T-helper 2 cell (primary cell): ENCODE measurements at places on chromosomes 11 and 22.

DNA sequence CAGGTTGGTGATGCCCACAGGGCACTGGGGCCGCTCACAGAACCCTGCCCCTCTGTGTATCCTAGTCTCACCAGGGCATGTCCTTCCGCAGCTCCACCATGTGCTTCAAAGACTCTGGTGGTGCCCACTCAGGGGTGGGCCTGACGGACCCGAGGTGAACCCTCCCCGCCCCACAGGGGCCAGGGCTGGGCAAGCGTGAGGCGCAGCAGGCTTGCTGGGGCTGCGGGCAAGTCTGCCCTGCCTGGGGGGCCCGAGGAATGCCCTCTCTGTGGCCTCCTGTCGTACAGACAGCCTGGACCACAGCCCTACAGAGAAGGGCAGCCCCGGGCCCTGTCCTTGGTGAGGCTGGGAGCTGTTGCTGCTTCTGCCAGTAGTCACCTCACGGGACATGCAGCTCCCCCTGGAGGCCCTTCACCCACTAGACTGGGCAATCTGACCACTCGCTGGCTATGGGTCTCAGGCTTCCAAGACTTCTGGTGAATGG, 40.2 kb downstream of the TBX1 start:
- DNase-seq, result no peak

- DNase-seq, result no peak
Observed at GRCh38 chr22:44865193-44866057, 113.0 kb downstream of the ARHGAP8 start.

- no peak for DNase-seq
Observed at GRCh38 chr22:29225422-29226090, 19.9 kb downstream of the EMID1 start.

GRCh38 chr22:36659762-36660509, 43.6 kb downstream of the CACNG2 start:
- no peak for DNase-seq

- no peak for DNase-seq
Observed at GRCh38 chr11:72642043-72642883, 32.0 kb downstream of the PDE2A start.

GRCh38 chr22:50298937-50299784, 8.3 kb downstream of the PLXNB2 start:
- DNase-seq, result no peak

GRCh38 chr11:43908683-43909082, 28.1 kb downstream of the ALKBH3 start:
- DNase-seq, result no peak

GRCh38 chr11:103958475-103959215, 77.8 kb upstream of the DDI1 start:
- DNase-seq, result peak; percentile 41

DNA sequence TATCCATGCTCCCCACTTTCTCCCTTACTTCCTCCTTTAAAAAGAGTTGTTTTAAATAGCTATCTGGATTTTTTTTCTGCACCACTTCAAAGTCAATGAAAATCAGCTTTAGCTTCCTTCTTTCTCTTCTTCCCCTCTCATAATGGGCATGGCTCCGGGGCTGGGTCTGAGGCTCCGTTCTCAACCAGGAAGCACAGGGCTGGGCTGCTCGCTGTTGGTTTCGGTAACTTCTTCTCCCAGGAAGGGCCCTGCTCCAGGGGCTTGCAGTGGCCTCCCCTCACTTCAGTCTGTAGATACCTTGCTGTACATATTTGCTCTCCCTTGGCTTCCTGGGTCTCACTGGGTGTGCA, 23.8 kb downstream of the MICAL2 start:
- no peak for DNase-seq

GRCh38 chr22:41919357-41920224, 4.7 kb upstream of the SHISA8 start:
- DNase-seq, result no peak

- DNase-seq, result no peak
Observed at GRCh38 chr11:120773501-120774031, 250.3 kb upstream of the TBCEL start.

DNA sequence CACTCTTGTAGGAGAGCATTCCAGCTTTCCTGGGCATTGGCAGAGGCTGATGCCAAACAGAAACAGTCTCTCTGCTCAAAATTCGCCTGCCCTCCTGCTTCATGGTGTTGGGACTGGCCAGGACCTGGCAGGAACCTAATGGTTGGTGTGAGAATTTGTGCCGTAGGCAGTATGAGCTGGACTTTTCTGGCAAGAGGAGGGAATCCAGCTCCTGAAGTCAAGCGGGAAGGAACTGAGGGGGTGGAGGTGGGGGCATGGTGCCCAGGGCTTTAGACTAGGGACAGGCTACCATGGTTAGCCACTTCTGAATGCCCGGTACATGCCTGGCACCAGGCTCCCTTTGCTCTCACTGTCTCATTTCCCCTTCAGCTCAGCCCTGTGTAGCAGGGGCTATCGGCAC, 6.9 kb upstream of the TOMM22 start:
- no peak for DNase-seq

- no peak for DNase-seq
Observed at GRCh38 chr11:129451524-129451923, 75.9 kb downstream of the BARX2 start.

DNA sequence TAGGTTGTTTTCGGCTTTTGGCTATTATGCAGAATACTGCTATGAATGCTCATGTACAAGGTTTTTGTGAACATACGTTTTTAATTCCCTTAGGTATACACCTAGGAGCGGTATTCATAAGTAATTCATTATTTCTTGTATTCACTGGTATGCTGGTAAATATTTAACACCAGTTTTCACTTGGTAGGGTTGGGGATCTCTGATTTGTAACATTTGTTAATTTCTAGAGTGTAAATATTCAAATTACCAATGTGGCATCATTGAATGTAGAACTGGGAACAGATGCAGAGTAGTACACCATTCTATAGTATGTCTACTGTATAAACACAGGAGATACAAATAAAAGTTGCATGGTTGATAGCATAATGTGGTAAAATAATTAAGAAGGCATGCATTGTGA, 16.3 kb downstream of the GVQW3 start:
- no peak for DNase-seq

DNA sequence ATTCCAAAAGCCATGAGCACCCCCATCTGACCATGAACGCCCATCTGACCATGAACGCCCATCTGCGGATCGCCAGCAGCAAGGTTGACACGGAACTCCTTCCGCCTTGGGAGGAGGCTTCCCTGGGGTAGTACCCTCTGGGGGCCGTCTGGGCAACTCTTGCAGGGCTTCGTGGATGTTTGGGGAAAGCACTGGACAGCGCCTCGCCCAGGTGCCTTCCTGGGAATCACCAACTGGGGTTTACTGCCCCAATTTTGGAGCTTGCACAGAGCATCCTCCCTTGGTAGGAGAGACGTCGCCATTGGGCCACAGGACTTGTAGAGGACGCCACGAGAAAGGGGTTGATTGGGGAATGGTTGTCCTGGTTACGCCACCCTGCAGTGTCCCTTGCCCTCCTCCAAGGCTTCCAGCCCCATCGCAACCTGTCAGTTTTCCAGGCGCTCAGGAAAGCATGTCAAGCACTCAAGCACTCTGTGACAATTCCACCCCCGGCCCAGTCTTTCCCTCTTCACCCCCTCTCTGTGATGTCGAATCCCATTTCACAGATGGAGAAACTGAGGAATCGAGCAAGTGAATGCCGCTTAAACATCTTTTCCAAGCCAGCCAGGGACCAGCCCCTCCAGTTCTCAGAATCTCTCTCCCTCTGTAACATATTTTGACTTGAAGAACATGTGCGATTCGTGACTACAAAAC, 914 bp upstream of the PRDM11 start:
- no peak for DNase-seq

DNA sequence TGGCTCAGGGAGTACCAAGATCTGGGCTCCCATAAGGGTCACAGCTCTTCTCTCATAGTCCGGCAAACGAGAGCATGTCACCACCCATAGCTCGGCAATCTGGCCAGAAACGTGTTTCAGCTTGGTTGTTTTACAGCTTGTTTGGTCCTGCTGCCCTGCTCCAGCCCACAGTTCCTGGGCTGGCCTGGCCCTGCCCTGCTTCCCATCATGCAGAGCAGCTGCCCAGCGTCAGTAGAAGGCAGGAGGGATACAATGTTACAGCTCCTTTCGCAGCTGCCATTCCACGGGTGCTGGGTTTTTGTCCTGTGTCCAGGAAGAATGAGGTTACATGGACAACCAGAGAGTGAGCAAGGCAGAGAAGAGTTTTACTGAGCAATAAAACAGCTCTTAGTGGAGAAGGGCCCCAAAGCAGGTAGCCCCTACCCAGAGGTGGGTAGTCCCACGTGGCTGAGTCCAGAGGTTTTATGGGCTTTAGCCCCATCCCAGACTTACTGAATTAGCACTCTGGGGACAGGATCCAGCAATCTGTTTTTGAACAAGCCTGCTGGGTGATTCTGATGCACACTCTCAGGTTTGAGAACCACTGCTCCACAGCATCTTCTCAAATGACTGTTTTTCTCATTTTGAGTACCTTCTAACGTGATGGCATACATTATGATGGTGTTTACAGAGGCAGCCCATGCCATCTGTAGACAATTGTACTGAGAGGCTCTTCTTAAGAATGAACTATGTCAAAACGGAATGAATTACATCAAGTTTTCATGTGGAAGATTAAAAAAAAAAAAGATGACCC, 5.8 kb upstream of the MS4A18 start:
- DNase-seq, result no peak

DNA sequence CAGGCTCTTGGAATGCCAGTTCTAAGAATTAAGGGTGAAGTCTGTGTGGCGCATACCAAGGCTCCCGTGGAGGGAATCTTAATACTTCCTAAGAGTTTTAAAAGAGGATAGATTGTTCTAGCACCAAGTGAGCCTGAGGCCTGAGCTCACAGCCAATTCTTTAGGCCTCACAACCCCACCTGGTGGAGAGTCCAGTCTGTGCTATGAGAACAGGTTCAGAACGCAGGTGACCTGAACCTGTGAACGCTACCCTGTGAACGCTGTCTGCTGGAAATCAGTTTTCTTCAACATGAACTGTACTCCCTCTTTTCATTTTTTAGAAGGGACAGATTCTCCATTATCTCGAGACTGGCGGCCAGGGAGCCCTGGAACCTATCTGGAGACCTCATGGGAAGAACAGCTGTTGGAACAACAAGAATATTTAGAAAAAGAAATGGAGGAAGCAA, 43.2 kb upstream of the DLAT start:
- DNase-seq, result no peak

- DNase-seq, result no peak
Observed at GRCh38 chr11:100777103-100777502, 90.0 kb downstream of the ARHGAP42 start.

GRCh38 chr22:47793304-47794101, 1031.1 kb downstream of the TBC1D22A start:
- no peak for DNase-seq

- DNase-seq, result no peak
Observed at GRCh38 chr11:44566952-44567875, 1.8 kb downstream of the CD82 start.

DNA sequence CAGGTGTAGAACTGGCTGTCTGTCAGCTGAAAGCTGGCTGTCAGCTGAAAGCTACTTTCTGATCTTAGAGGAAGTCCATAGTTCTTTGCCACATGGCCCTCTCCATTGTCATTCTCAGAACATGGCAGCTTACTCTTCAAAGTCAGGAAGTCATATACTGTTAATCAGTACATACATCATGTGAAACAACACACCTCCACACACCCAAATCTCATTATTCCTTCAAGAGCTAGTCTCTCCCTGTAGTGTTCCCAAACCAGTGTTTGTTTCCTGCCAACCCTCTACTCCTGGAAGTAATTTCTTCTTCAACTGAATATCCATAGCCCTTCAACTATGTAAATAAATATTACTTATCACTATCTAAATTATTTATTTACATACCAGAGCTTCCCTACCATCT, 58.9 kb downstream of the OR5AK2 start:
- no peak for DNase-seq

- DNase-seq, result no peak
Observed at GRCh38 chr11:123588117-123588863, 66.1 kb downstream of the SCN3B start.

DNA sequence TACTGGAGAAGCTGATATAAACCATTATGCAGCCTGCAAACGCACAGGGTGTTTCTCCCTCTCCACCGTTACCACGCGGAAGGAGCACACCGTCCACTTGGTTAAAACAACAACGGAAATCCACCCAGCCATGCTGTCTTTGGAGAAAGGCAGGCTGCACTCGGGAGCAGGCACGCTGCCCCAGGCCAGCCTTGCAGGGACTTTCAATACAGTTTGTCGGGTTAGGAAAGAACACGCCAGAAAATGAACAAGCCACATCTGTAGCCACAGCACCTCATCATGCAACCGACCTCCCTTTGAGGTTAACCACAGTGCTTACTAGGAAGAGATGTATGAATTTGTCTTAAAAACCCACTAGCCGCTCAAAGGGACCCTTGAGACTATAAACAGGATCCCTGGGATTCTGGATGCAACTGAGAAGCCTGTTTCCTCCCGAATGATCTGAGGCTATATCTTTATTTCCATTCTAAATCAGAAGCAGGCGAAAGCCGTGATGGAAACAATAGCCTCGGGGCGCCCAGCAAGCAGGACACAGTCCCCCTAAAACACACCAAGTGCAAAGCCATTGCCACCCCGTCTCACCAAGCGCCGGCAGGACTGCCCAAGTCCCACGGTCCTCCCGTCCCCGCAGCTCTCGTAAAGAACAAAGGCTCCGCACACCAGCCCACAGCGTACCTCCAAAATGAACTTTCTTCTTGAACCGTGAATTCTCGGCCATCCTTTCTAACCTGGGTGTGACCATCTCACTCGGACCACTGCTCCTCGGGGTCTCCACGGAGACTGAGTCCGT, 318.9 kb downstream of the CTTN start:
- no peak for DNase-seq

DNA sequence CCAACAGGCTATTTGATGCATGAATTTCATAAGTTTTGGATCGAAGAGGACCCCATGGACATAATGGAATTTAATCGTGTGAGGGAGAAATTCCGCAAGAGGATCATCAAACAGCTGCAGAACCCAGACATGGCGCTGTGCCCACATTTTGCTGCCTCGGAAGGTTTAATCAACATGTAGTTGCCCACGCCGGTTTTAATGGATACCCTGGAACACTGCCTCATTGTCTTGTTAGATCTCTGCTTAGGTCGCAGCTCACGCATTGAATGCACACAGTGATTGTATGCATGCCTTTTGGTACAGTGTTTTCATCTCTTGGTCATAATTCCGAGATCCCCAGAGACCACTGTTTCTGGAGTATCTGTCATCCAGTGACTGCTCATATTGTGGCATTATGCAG, 46.8 kb downstream of the SLN start:
- no peak for DNase-seq

- no peak for DNase-seq
Observed at GRCh38 chr11:122336706-122337105, 220.7 kb upstream of the BLID start.

- DNase-seq, result no peak
Observed at GRCh38 chr11:126533560-126533959, 178.1 kb downstream of the ST3GAL4 start.
